ENCODE measurements at places on chromosomes 11 and 22.

DNA sequence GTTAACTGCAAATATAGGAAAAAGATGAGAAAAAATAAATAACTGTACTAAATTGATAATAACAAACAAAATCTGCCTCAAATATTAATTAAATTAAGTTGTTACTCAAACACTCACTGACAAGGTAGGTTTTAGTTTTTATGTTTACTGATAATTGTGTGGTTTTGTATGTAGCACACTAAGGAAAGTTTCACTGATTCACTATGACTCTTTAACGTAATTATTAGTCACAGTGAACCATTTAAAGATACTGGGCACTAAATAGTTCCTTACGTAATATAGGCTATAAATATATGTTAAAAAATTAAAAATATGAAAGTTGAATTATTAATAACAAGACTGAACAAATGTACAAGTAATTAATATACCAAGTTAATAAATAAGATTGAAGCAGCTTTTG is 2330.0 kb upstream of the RAG2 start:
- no peak for DNase-seq

GRCh38 chr11:20015529-20016427 is 144.5 kb downstream of the DBX1 start:
- no peak for DNase-seq

- peak; percentile 38 for DNase-seq
Measured at GRCh38 chr11:67354075-67355022, 1.0 kb upstream of the POLD4 start.

DNA sequence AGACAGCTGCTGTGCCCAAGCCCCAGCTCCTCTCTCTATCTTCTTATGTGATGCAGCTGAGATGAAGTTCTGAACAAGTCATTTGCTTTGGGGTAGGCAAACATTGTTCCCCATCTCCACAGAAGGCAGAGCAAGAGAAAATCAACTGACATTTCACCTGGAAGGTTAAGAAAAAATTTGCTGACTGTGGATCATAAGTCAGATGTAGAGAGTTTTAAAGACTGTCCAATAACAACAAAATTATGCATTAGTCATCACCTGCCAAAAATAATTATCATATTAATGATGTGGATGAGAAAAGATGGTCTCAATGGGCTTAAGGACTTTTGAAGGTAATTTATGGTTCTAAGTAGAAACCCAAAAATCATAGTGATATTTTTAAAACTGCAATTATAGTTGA is 59.2 kb downstream of the KCNJ1 start:
- no peak for DNase-seq

- DNase-seq, result no peak
Measured at GRCh38 chr11:35897019-35897418, 46.8 kb upstream of the LDLRAD3 start.

GRCh38 chr11:126357969-126358762 is 2.7 kb downstream of the ST3GAL4 start:
- no peak for DNase-seq

DNA sequence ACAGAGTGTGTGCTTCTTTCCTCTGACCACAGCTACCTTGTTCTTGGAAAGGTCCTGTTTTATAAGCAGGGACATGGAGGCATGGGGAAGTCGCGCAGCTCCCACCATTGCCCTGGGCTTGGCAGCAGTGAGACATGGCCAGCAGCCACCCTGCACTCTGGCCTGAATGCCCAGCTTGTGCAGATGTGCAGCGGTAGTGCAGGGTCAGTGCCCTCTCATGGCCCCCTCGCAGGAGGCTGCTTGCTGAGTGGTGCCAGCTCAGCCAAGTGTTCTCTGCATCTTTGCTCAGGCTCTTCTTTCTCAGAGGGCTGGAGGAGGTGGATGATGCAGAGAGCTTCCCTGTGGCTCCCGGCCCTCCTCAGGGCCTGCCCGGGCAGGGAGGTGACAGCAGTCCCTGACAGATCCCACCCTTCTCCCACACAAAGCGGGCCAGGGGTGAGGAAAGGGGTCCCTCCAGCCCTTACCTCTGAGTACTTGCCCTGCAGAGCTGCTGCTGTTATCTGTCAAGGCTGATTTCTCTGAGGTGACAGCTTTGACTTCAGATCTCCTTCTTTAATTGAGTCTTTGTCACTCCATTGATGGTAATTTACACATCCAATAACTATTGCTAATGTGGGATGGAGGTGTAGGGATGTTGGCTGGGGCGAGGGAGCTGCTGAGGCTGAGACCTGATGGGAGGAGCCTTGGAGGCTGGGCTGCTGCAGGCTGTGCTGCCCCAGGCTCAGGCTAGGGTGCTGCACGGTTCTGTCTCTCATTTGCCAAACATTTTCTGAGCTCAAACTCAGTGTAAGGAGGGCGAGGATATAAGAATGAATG is 47.4 kb upstream of the B3GAT1 start:
- no peak for DNase-seq

DNA sequence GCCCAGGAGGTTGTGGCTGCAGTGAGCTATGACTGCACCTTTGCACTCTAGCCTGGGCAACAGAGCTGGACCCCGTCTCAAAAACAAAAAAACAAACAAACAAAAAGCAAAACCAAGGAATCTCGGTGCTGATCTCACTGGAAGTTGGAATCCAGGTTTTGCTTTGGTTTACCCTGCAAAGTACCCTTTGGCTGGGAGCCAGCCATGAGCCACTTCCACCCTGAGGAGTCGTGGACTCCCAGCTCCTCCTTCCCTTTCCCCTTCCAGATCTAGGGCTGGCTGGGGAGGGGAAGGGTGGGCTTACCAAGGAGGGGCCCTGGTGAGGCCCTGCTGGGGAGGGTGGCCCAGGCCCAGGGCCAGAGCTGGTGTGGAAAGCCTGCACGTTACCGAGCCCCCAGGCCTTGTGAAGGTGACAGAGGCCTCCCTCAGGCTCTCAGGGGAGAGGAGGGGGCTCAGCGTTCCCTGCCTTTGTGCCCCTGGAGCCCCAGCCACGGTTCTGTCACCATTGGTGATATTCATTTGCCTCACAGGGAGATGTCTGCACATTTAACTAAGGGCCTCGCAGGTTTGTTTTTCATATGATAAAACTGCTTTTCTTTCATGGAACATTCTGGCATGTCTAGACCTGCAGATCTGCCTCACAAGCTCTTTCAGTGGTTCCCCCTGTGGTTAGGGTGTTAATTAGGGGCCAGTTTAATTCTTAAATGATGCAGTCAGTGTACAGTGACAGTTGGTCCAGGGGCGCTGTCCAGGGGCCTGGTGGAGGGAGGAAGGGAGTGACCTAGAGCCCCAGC is 29.0 kb downstream of the FBLN1 start:
- DNase-seq, result no peak

- DNase-seq, result no peak
Measured at GRCh38 chr11:86760577-86760976, 39.8 kb upstream of the PRSS23 start.

- DNase-seq, result peak; percentile 76
Measured at GRCh38 chr22:45318558-45319323, 9.0 kb downstream of the FAM118A start.

All from GM13977 (cell line).